BJ (cell line): ENCODE measurements at places on chromosomes 4 and X. TPM values are rescaled to one million over a fixed set of nuclear protein-coding genes. Genes with fewer than 3 reads are reported as not detected.

The SULT1E1 gene
- not detected in 2 replicates for polyA plus RNA-seq

GRCh38 chr4:80897537-80898303 is 132.8 kb upstream of the BMP3 start:
- DNase-seq: no peak

DNA sequence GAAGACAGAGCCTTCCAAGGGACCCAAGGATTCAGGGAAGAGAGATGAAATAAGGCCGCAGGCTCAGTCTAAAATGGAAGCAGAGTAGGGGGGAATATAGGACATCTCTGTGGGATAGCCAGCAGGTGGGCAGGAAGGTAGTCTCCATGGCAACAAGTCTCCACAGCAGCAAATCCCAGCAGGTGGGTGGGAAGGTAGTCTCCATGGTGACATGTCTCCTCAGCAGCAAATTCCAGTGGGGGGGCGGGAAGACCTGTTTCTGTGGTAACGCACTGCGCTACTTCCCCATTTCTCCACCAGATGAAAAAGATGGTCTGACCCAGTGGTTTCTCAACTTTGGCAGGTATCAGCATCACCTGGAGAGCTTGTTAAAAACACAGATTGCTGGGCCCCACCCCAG is 18.3 kb downstream of the NLGN3 start:
- DNase-seq: no peak

DNA sequence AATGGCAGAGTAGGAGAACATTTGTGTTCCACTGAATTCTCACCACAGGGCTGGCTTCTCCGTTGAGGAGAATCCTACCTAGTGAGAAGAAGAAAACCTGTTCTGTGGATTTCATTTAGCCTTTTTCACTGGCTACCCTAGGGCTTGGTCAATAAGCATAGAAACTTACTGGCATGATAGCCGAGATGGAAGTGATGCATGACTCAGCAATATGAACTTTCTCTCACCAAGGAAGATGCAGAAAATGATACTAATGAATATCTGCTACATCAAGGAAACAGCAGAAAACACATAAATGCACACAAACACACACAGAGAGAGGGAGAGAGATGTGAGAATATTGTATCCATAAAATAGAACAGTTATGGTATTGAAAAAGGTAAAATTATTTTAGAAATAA is 216.3 kb downstream of the HHIP start:
- no peak for DNase-seq

- DNase-seq: no peak
Measured at GRCh38 chr4:163562496-163562895, 68.0 kb downstream of the TMA16 start.

DNA sequence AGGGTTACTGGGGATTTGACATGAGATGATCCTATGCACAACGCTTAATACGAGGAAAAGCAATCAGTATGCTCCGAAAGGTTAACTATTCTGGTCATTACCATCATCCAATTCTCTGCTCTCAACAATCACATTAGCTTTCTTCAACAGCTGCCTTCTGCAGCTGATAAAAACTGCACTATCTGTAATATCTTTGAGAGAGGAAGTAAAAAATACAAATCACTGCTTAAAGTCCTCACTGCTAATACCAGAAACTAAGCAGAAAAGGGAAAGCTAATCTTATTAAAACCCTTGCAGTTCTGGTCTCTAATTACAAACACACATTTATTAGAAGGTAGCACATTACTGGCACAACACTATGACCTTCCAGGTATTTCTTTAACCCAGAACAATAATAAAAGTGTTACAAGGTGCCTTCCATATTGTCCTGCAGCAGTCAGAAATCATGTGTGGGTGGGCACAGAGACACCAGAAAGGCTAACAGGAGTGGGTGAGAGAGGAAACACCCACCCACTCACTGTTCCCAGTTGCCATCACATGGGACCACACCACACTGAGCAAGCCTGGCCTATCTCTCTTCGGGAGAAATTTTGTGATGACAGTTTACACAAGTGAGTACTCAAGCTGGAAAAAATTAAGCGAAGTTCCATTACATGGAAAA is 71.0 kb downstream of the RELL1 start:
- DNase-seq: no peak

The RNF128 gene
- 0.09 and 0.10 TPM in 2 replicates for polyA plus RNA-seq

DNA sequence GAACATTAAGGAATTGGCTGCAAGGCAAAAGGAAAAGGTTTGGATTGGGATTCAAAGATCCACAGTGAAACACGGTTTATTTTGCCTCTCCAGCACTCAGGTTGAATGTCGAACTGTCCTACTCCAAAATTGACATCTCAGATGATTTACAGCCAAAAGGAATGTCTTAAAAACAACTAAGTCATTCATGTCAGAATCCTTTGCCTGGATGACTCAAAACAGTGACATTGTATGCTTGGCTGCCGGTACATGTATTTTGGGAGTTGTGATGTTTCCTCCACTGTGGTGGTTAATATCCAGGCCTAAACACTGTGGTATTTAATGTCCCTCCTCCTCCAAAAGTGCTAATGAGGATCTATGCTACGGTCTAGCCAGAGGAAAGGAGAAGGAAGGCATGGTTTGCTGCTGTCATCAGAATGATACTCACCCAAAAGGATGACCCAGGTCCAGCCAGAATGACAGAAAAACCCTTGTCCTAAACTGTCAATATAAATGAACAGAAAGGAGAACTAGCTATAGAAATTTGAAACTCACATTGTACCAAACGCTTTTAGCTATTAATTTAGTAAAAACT is 20.9 kb downstream of the PGM2 start:
- DNase-seq: no peak

The ERCC6L gene
- 0.94 and 2.4 TPM in 2 replicates for polyA plus RNA-seq

- DNase-seq: no peak
Measured at GRCh38 chrX:129637217-129638109, 17.3 kb downstream of the APLN start.

GRCh38 chr4:116551806-116552205 is 533.6 kb downstream of the TRAM1L1 start:
- no peak for DNase-seq

- no peak for DNase-seq
Measured at GRCh38 chrX:45598861-45599260, 398.2 kb upstream of the DIPK2B start.
